ENCODE measurements at places on chromosomes 16 and 17.

- DNase-seq: peak; percentile 23
These were observed 339.7 kb downstream of the CA10 start for GRCh38 chr17:51818777-51819176.

DNA sequence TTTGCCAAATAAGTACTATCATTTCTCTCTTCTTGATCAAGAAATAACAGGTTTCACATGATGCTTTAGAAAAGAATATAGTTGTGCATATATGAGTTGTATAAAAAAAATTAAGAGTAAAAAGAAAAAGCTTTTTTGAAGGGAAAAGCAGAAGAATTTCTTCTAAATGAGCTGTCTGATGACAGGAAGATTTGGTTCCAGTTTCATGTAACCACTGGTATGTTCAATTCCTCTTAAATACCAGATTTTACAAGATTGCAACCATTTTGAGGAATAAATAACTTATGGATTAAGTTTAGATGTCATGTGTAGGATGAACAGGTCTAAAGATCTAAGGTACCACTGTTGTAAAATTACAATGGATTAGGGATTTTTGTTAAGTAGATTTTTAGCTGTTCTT, 45.0 kb downstream of the VMP1 start:
- DNase-seq: no peak

- no peak for DNase-seq
These were observed 48.5 kb downstream of the ABHD15 start for GRCh38 chr17:29518359-29518758.

- no peak for DNase-seq
These were observed 7.9 kb downstream of the PLLP start for GRCh38 chr16:57276596-57276995.

Data from muscle of back (tissue), 13 donors.